ENCODE measurements at places on chromosomes 16 and 17.

GRCh38 chr17:81665205-81666091 lies 957 bp downstream of the OXLD1 start:
- DNase-seq, result no peak

DNA sequence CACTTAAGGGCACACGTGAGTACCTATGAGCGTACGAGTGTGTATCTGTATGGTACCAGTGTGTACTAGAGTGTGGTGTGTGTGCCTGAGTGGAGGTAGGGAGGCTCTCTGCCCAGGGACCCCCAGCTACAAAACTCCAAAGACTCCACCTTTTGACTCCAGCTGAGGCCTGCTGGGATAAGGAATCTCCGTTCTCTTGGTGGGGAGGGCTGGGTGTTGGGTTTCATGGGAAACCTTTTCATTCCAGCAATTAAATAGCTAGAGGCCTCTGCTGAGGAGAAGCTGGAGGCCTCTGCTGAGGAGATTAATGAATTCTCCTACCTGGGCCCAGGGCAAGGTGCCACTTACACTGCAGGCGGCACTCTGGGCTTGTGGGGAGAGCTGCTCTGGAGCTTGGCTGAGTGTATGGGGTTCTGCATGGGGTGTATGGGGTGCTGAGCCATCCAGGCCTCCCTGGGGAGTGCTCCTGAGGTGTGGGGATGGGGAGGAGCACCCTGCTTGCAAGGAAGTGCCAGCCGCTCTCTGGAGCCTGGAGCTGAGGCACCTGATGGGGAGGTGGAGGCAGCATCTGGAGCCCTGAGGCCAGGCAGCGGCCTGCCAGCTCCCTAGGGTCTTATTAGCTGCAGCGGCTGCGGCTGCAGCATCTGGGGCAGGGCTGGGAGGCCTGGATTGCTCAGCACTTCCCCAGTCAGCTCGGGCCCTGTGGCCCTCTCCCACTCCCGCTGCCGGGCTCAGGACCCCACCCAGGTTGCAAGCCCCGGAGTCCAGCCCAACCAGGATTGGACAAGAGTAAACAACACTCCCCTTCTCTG lies 4.6 kb downstream of the ANKRD13B start:
- no peak for DNase-seq

DNA sequence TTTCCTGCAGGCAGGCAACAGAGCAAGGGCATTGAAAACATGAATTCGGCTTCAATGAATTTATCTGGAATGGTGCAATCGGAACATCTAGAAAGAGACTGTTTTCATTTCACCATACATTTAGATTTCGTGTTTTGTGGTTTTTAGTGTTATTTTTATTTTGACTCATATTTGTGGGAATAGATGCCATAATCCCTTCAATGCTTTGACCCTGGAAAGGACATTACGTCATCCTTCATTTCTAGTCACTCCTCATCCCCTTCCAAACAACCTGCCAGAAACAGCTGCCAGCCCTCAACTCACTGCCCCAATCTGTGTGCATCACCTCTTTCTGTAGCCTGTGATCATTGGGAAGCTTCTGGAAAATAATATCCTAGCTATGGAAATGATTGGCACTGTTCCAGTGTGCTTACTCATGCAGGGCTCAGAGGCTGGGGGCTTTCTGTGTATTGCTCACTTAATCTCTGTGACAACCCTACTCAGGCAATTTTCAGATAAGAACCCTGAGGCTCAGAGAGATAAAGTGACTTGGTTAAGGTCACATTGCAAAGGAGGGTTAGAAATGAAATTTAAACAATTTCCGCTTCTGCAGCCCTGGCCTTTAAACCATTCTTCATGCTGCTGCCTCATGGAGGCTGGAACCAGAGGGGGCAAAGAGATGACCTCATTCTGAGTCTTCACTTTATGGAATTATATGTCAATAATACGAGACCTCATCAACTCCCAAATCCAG lies 9.5 kb upstream of the KSR1 start:
- no peak for DNase-seq

- no peak for DNase-seq
These were observed 10.4 kb downstream of the DCUN1D3 start for GRCh38 chr16:20889625-20890275.

DNA sequence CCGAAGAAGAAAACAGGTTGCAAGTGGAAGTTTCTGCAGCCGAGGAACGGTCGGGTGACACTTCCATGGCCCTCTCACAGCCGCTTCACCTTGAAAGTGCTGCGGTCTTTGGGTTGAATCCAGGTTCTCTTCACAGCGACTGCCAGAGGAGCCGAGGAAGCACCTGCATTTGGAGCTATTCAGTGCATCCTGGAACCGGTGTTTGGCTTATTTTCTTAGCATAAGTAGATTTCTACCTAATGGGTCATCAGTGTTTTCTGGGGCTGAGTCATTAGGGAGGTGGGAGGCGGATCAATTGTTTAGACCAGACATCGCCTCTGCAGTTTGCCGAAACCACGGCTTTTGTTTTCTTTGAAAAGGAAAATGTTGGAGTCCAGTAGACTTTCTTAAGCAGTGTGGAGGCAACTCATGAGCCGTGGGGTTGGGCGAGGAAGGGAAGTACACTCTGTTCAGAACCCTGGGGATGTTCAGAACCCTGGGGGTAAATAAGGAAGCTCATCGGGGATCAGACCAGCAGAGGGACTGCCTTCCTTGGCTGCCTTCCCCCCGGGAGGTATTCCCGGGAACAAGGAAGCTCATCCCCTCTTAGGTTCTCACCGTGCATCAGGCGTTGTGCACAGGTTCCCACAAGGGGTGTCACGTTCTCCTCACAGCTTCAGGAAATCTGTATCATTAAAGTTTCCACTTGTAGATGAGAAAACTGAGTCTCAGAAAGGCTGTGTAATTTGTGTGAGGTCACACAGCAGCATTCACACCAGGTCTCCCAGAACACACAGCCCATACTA lies 361.5 kb downstream of the SNX29 start:
- no peak for DNase-seq

DNA sequence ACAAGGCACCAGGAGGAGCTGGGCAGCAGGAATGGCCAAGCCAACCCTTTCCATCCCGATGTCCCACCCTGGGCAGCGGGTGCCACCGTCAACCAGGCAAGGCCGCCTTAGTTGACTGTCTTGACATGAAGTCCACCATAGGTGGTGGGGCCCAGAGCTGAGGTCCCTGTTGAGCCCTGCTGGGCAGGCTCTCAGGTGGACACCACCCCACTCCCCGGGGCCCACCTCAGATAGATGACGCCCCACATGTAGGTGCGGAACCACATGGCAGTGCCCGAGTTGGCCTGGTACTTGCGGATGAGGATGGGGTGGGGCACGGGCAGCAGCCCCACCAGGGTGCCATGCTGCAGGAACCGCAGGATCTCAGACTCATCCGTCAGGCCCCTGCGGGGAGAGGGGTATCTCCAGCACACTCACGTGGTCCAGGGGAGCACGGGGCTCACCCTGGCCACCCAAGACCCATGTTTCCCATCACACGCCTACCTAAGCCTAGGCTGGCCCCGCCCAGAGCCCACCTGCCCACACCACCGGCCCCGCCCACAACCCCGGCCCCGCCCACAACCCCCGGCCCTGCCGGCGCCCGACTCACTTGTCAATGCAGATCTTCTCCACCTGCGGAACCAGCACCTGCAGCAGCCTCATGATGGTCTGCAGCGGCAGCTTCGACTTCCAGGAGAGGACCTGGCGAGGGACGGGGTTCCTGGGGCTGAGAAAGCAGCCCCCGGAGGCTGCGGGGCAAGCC lies 16.2 kb downstream of the OTOP3 start:
- DNase-seq, result no peak

DNA sequence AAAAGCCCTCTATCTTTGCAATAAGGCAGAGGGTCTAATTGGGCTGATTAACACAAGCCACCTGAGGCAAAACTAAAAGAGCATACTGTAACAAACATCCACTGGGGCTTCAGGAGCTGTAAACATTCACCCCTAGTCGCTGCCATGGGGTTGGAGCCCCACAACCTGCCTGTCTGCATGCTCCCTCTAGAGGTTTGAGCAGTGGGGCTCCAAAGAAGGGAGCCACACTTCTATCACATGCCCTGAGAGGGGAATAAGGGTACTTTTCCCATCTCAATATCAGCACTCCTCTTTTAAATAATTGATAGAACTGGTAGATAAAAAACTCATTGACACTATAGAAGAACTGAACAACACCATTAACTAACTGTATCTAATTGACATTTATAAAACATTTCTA lies 130.1 kb upstream of the COX10 start:
- DNase-seq, result no peak

GRCh38 chr16:89973235-89973634 lies 24.7 kb downstream of the DEF8 start:
- no peak for DNase-seq

- no peak for DNase-seq
These were observed 204.6 kb downstream of the SEC14L1 start for GRCh38 chr17:77345260-77345910.

GRCh38 chr16:22098405-22099255 lies 6.3 kb downstream of the VWA3A start:
- peak; percentile 9 for DNase-seq

GRCh38 chr16:73040136-73040535 lies 7.8 kb downstream of the ZFHX3 start:
- no peak for DNase-seq

DNA sequence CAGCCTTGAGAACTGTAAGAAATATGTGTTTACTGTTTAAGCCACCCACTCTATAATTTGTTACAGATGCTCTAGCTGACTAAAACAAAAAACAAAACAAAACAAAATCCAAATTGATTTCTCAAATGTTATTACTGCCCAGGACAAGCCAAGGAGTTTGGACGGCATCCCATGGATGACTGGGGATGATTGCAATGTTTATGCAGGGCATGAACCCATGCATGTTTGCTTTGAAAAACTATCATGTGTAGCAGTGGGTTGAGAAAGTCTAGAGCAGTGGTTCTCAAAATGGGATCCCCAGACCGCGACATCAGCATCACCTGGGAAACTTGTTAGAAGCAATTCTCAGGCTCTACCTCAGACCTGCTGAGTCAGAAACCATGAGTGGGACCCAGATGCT lies 223.2 kb upstream of the PSMD7 start:
- no peak for DNase-seq

DNA sequence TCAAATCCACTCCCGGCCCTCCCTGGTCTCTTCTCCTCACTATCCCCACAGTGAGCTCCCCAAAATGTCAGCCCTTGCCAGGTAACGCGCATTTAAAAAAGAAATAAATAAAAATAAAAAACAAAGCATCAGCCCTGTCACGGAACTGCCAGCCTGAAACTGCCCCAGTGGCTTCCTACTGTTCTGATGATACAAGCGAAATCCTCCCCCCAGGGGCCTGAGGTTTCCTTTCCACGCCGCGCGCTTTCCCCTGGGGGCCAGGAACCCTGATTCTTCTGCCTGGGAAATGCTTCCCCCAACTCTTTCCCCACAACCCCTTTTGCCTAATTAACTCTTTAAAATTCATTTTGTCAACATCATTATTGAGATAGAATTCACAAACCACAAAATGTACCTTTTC lies 12.2 kb upstream of the RPH3AL start:
- DNase-seq, result no peak

GRCh38 chr17:42629411-42630009 lies 20.0 kb downstream of the TUBG1 start:
- no peak for DNase-seq

- no peak for DNase-seq
These were observed 20.2 kb upstream of the SLC38A10 start for GRCh38 chr17:81315129-81315884.

- DNase-seq, result no peak
These were observed 477 bp upstream of the ARHGAP27 start for GRCh38 chr17:45433159-45433535.

DNA sequence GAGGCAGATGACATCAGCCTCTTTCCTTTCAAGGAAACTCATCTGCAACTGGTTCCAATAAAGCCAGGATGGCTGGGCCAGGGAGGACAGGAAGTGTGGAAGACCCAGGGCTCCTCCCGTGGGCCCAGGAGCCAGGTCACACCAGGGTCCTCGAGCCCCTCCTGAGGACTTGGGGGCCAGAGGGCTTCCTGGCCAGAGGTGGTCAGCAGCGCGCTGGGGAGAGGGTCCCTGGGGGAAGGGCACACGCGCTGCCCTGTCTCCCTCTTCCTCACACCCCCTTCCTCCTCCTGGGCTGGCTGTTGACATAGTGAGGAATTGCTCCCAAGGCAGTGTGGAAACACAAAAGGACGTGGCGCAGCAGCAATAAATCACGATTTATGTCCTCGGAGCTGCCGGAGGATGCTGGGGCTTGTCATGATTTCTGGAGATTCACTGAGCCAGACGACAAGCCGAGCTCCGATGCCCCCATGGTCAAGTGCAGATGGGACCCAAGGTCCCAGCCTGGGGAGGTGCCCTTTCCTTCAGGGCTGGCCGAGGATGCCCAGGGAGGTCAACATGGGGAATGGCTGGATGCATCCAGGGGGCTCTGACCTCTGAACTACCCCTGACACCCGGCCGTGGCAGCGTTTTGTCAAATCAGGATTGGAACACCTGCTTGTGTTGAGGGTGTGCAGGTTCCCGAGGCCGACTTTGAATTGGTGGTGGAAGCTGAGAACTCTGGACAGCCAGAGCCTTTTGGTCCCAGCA lies 152.6 kb downstream of the IRF8 start:
- DNase-seq, result no peak

DNA sequence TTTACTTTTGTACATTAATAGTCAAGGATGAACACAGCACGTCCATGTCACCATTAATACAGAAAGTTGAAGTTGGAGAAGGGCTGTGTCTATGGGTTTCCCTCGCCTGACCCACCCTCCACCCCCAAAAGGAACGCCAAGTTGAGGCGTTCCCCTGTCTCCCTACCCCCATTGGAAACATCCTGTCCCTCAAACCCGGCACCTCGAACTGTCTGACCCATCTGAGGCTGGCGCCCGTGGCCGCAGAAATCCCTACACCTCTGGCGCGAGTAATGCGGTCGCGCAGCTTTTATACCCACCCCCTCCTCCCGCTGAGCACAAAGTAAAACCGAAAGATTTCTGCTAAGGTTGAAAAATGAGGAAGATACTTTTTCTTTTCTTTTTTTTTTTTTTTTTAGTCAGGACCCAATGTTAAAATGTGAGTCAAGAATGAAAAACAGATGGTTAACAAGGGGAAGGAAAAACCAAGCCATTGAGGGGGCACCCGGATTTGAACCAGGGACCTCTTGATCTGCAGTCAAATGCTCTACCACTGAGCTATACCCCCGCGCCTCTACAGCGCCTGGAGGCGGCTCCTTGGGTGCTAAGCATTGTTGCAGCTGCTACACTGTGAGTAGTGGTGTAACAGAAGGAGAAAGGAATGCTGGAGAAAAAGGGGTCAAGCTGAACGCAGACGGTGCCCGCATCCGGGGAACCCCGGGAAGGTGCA lies 887 bp upstream of the LASP1 start:
- peak; percentile 76 for DNase-seq

Data from NCI-H1092 (cell line).